Activated CD8-positive, alpha-beta memory T cell treated with anti-CD3 and anti-CD28 coated beads for 48 hours (primary cell): ENCODE measurements at places on chromosomes 2 and 18.

GRCh38 chr2:220499225-220499624 lies 871.8 kb downstream of the SLC4A3 start:
- DNase-seq = no peak

GRCh38 chr2:108916122-108916795 lies 72.8 kb downstream of the EDAR start:
- no peak for DNase-seq

- DNase-seq = no peak
Observed at GRCh38 chr2:239152239-239152915, 248.4 kb downstream of the HDAC4 start.

GRCh38 chr18:79422022-79422782 lies 26.5 kb downstream of the NFATC1 start:
- no peak for DNase-seq

GRCh38 chr2:6657855-6658254 lies 207.9 kb downstream of the CMPK2 start:
- DNase-seq = no peak

DNA sequence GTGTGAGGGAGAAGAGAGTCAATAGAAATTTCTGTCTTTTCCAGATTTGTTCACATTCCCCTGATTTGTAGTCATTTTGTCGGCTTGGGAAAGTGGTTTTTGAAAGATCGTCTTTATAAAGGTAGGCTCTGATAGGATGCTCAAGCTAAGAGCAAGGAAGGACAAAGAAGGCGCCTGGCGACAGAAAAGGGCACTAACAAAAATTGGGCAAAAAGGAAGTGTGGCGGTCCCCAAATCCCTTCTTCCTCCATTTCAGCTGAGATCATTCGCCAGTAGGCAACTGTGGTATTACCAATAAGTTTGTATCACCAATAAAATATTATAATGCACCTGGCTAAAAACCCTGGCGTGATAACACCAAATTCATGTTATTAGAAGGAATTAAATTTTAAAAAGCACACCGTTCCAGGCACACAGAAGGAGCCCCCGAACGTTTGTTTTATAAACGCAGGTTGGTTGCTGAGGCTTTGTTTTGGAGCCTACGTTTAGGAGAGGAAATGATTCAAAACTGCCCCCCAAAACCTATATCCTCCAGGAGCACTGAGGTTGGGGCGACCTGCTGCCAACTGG lies 756 bp upstream of the PTPN4 start:
- DNase-seq = no peak

GRCh38 chr18:52348209-52348608 lies 8.2 kb downstream of the DCC start:
- DNase-seq = no peak

- no peak for DNase-seq
Observed at GRCh38 chr2:215430528-215431187, 5.2 kb downstream of the FN1 start.

GRCh38 chr2:142174176-142174575 lies 43.4 kb upstream of the LRP1B start:
- DNase-seq = no peak

GRCh38 chr2:235551965-235552364 lies 58.1 kb downstream of the AGAP1 start:
- no peak for DNase-seq

- no peak for DNase-seq
Observed at GRCh38 chr18:13222856-13223281, 4.3 kb downstream of the LDLRAD4 start.

DNA sequence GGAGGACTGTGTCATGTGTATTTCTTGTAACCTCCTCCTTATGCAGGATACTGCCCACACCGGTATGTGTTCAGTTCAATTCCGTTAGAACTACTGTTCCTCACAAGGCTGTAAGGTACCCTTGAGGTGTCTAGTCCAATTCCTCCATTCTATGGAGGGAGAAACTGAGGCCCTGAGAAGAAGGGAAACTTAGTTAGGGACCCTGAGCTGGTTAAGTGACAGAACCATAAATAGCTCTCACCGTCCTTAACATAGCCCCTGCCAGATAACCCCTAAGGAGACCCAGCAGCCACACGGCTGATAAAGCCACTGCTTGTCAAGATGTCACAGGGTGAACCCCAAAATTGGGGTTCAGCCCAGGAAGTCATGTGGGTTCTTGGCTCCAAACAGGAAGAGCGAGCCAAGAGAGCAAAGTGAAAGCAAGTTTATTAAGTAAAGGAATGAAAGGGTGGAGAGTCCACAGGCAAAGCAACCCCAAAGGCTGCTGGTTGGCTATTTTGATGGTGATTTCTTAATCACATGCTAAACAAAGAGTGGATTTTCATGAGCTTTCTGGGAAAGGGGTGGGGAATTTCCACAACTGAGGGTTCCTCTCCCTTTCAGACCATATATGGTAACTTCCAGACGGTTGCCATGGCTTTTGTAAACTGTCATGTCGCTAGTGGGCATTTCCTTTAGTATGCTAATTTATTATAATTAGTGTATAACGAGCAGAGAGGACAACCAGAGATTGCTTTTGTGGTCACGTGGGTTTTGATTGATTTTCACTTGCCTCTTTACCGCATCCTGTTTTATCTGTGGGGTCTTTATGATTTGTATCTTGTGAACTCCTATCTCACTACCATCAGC lies 83.4 kb upstream of the RTN4 start:
- DNase-seq = no peak

GRCh38 chr18:80229363-80229762 lies 18.0 kb downstream of the PARD6G start:
- DNase-seq = no peak

- no peak for DNase-seq
Observed at GRCh38 chr18:49250816-49251388, 209.5 kb downstream of the DYM start.

DNA sequence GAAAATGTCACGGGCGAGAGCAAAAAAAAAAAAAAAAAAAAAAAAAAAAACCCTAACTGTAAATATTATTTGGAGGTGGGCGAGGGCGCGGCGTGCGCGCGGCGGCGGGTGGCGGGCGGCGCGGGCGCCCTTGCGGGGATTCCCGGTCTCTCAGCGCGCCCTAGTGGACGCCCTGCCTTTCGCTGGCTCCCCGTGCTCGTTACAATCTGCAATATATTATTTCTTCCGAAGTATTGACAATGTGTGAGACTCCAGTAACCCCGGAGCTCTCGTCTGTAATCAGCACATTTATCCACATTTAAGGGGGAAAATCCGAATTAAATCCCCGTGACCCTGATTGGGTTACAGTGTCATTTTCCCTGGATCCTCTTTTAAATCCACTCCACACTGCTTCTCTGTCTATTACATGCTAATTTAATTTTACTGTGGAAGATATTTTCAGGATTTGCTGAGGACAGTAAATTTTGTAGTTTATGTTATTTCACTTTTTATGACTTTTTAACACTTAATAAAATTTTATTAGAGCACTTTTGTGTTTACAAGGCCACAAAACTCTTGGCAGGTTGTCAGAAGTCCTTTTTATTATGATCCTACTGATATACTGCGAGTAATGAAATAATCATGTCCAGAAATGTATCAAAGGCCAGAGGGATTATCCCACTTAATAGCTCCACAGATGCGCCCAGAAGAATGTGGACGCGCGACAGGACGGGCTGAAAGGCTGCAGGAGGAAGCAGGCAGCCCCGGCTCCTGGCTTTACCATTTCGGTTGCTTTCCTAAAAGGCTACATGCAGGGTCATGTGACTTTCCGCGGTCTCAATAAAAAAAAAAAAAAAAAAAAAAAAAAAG lies 369.1 kb downstream of the MTX2 start:
- DNase-seq = peak; percentile 46

DNA sequence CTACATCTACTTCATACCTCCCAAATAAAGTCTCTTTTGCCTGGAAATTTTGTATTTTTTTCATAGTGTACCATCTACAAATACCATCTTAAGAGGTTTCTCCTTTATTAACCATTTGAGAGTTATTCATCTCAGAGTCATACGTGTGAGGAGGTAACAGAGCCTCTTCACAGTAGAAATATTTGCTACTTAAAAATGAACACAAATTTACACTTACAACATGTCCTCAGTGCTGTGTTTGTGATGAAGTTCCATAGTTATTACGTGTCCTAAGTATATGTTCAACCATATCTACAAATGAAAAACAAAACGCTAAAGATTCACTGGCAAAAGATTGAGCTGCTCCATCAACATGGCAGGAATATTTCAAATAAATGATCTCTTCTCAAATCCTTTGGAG lies 48.5 kb upstream of the HNRNPA3 start:
- no peak for DNase-seq

DNA sequence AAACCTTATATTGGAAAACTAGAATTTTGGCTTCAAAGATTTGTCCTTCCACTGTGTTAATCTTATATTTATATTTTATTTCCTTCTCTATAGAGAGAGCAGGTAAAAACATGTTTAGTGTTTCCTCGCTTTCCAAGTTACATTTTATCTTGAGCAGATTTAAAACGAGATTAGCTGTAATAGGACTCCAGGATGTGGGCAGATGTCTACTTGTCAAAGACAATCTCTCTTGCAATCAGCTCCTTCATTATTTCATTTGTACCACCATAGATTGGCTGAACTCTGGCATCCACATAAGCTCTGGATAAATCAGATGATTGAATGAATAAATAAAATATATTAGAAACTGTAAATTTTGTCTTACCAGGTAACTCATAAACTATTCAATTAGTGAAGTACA lies 17.5 kb upstream of the KANSL1L start:
- no peak for DNase-seq

DNA sequence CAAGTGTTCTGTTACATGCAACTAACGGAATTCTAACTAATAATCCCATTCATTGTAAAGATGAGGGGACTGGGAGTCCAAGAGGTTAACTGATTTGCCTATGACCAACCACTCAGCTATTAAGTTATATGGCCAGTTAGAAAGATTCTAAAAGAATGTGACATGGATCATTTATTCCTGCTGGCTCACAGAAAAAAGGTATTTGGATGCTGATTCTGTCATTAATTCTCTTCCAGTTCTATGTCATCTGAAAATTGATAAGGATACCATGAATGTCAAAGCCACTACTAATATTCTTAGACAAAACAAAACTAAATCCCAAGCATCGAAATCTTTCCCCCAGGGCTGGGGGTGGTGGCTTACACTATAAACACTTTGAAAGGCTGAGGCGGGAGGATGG lies 41.2 kb upstream of the GORASP2 start:
- DNase-seq = no peak

GRCh38 chr18:2204736-2205135 lies 366.6 kb downstream of the METTL4 start:
- DNase-seq = no peak

DNA sequence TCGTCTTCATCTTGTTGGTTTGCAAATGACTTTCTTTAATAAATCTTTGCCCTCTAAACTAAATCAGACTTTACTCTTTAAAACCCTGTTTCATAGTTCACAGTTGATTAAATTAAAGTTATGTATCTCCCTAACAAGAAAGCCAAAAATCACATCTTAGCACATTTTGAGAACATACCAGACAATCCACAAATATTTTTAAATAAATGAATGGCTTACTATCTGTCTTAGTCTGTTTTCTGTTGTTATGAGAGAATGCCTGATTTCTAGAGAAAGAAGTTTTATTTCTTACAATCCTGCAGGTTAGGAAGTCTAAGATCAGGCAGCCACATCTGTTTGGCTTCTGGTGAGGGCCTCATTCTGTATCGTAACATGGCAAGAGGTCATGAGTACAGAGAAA lies 1090.2 kb upstream of the PIK3C3 start:
- no peak for DNase-seq

- DNase-seq = no peak
Observed at GRCh38 chr2:69082430-69082997, 69.5 kb downstream of the ANTXR1 start.

GRCh38 chr2:8455236-8456150 lies 226.4 kb upstream of the ID2 start:
- DNase-seq = no peak
